ENCODE measurements at places on chromosomes 16 and 17.

DNA sequence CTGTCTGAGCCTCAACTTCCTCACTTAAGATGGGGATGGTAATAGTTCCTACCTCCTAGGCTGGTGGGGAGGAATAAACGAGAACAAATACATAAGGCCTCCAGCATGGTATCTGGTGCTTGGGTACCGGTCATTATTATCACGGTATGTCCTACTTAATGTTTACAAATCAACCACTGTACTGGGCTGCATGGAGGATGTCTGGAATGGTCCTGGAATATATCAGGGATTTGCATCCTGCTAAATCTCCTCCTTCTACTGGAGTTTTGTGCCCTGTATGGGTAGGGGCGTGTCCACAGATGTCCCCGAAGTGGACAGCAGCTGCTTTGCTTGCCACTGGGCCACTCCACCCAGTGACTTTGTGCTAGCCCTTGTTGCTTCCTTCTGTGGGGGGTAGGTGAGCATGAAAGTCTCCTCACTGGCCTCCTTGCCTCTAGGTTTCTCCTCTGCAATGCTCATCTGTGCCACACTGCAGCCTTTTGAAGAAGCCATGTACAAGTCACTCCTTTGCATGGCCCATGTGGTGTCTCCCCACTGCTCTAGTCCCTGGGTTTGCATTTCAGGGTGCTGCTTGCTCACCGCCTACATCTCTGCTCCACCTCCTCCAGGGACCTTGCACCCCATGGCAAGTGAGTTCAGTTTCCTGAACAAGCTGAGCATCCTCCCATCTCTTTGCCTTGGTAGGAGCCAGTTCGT, 2.2 kb upstream of the CMIP start:
- DNase-seq, result no peak

DNA sequence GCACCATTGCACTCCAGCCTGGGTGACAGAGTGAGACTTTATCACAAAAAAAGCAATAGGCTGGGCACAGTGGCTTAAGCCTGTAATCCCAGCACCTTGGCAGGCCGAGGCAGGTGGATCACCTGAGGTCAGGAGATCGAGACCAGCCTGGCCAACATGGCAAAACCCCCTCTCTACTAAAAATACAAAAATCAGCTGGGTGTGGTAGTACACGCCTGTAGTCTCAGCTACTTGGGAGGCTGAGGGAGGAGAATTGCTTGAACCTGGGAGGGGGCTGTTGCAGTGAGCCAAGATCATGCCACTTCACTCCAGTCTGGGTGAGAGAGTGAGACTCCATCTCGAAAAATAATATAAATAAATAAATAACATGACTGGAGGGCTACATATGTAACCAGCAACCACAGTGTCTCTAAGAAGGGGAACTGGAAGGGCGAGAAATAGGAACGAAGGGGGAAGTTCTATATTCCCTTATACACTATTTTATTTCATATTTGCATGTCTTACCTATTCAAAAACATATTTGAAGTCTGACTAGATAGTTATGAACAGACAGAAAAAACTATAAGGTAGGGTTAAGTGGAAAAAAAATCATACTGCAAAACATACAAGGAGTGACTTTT, 25.9 kb downstream of the MYH11 start:
- no peak for DNase-seq

DNA sequence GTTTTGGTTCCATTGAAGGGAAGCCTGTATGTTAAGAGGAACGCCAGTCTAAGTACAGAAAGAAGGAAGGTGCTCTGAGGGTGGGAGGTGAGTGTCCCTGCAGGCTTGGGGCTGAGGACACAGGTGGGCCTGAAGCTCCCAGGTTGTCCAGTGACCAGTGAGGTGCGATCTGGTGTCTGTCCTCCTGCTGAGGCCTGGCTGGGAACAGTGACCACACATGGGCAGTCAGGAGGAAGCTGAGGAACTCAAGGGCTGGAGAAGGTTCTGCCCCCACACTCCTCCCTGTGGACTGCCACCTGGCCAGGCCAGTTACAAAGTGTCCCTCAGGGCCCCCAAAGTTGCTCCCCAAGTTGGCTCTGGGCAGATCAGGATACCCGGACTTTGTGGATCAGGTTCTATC, 102.1 kb downstream of the N4BP1 start:
- DNase-seq, result no peak

DNA sequence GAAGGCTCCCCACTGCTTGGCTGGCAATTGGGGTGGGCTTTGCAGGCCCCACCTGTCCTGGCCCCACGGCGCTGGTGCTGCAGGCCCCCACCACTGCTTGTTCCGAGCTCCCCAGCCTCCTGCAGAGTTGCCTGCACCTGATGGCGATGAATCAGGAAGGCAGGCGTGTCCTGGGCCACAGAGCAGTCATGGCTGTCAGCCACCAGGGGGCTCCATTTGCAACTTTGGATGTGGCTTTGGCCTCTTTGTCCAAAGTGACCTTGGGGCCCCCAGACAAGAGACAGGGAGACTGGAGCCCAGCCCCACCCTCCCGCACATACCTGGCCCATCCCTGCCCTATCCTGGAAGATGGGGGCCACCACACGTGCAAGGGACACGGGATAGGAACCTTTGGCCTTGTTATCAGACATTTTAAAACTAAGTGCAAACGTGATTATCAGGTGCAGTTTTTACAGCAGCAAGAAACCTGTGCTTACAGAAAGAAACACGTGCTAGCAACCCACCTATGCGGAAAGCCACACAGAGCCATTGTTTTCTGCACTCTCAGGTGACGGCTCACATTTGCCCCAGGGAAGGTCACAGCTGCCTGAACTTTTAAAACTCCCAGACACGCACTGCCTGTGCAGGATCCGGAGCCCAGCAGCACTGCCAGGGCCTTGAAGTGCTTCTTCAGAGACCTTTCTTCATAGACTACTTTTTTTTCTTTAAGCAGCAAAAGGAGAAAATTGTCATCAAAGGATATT, at the start of gene DNASE1:
Gene DNASE1, plus strand, starts transcription at position 443 of the 743 bp plus-strand sequence. CDS start 683 bp downstream, outside the sequence.
- DNase-seq, result no peak

GRCh38 chr17:11986179-11986941, 10.9 kb downstream of the ZNF18 start:
- no peak for DNase-seq

DNA sequence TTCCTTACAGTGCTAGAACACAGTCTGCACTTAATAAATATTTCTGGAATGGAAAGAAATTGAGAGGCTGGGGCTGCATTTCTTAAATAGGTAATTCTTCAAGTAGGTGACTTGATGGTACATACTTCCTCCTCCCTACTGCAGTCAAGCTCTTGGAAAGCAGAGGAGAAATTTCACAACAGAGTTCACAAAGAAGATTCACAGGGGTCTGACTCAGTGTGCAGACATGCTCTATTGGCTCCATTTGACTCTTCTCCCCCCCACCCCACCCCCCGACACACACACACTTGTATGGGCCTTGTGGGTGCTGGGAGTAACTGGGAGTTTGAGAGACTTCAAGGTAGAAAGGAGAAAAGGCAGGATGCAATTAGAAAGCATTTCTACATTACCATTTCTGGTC, 6.2 kb upstream of the MYOCD start:
- no peak for DNase-seq

DNA sequence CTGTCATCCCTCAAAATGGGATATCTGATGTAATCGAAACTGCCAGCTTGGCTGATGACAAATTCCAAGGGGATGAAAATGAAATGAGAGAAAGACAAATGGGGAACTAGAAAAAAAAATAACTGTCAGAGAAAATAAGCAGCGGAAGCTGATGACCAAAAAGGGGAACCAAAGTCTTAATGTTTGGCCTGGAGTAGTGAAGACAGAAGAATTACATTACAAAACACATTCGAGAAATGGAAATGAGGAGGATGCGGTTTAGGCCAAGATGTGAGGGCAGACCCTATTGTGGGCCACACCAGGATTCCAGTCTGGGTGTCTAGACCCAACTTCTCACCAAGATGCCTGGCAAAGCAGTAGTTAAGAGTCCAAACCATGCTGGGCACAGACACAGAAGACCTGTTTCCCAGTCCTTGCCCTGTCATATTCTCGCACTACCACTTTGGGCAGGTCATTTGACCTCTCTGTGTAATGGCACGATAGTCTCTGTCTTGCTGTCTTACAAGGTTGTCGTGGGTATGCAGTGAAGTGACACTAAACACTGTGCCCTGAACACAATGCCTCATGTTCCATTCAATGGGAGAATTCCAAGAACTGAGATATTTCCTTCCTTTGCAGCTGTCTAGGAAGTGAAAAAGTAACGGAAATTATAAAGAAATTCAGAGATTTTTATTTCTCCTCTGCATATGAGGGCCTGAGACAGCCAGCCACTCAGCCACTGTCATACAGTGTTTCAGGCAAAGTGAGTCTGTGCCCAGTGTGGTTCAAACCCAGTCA, 12.3 kb upstream of the CCL2 start:
- DNase-seq, result no peak

GRCh38 chr17:76537578-76538280, at the start of gene CYGB:
Gene CYGB (minus strand): TSS chr17:76537709. CDS start chr17:76537542, 167 bp downstream.
- DNase-seq, result no peak

DNA sequence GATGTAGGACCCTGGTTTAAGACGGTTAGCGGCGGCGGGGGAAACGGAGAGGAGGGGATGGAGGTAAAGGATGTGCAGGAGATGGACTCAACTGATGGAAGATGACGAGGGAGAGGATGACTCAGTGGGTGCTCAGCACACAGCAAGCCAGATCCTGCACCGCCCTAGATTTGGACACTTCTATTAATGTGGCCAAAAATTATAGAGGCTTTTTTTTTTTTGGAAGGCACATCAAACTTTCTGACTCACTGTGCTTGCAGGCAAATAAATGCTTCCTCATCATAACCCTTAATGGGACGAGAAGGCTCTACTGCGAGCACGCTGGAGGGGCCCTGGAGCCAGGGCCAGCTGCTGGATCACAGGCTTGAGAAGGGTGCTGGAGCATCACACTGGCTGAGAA, 36.0 kb downstream of the RTN4RL1 start:
- DNase-seq, result no peak

DNA sequence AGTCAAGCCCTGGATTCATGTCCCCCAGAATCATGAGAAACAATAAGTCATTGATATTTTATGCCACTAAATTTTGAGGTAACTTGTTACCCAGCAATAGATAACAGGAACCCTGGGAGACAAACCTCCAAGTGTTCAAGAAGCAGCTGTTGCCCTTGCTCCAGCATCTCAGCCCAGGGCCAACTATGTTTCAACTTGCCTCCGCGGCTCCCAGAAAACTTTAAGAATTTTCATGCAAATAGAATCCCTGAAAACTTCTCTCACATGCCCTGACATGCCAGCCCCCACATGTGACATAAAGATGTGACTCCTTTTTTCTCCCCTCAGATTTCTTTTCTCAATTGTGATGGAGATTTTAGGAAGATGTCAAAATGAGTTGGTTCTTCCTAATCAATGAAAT, 22.8 kb downstream of the LYRM9 start:
- DNase-seq, result no peak

GRCh38 chr16:82801361-82801760, 174.6 kb downstream of the CDH13 start:
- DNase-seq, result no peak

DNA sequence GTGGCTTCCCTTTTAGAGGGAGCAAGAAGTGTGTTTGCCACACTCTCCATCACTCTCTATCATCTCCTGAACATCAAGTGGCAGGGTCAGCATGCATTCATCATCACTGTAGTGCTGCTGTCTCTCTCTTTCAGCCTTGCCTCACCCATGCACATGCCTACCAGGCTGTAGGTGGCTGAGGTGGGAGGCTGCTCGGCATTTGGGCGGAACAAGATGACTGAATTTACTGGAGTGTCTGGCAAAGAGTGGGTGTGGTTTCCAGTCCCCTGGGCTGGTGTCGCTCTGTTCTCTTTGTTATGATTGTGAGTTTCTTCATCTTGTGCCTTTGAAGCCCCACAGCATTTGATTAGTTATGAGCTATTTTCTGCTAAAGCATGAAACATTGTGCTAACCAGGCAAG, 541.9 kb upstream of the EEF2KMT start:
- no peak for DNase-seq

DNA sequence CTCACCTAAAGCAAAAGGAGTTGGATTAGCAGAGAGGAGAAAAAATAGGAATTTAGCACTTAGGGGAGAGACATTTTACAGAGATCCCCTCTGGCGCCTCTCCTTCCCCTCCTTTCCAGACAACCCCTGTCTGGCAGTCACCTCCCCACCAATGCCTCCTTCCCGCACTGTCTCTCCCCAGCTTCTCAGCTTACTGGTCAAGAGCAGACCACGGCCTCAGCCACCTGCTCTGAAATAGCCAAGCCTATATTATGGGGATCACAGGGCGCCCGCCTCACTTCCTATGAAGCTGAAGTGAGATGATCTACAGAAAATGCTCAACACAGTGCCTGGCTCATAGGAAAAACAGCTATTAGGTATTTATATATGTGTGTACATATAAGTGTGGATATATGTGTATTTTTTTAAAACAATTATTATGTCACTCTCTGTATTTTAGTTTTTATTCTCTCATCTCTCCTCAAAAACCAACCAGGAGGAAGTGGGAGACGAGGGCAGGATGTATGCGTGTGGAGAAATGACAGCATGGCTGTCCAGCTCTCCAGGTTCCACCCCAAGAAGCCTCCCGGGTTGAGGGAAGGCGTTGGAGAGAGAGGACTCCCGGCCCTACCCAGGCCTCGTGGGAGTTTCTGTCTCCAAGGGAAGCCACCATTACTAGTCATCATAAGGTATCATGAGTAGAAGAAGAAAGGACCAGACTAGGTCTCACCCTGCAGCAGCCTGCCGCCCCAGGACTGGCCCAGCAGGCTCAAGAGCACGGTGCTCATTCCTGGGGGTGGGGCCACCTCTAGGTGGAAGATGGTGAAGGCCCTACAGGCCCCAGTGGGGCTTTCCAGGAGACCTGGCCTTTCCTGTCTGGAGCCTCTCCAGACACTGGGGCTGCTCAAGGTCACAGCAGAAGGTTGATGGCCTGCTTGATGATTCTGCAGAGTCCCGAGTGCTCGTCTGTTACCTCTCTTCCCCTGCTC, 27.2 kb downstream of the MAP3K14 start:
- no peak for DNase-seq

DNA sequence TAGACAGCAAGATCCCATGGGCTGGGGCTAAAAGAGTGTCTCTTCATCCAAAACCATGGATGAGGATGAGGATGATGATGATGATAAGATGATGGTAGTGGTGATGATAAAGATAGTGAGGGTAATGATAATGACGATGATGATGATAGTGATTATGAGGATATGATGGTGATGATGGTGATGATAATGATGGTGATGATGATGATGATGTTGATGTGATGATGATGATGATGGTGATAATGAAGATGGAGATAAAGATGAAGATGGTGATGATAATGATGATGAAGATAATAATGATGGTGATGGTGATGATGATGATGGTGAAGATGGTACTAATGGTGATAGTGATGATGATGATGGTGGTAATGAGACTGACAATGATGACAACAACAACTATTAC, 299.5 kb downstream of the NPIPA8 start:
- no peak for DNase-seq

All from GOT3 (cell line).